Activated gamma-delta T cell treated with anti-CD3 and anti-CD28 coated beads, Interleukin-2, amount 50 U/mL, for 16 hours (primary cell): ENCODE measurements at places on chromosomes 2 and 18.

- DNase-seq = no peak
Measured at GRCh38 chr2:172089005-172089504, 3.7 kb downstream of the DLX1 start.

DNA sequence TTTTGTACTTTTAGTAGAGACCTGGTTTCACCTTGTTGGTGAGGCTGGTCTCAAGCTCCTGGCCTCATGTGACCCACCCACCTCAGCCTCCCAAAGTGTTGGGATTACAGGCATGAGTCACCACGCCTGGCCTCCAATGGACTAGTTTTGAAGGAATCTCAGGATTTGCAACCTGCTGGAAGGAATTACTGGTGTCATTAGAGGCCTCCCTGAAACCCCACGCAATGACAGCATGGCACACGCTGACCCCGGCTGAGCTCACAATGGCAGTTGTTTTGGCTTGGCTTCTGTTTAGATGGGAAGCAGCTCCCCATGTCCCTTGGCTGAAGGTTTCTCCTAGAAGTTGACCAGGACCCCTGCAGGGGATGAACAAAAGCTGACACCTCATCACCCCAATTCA, 23.1 kb upstream of the COPS8 start:
- DNase-seq = no peak

DNA sequence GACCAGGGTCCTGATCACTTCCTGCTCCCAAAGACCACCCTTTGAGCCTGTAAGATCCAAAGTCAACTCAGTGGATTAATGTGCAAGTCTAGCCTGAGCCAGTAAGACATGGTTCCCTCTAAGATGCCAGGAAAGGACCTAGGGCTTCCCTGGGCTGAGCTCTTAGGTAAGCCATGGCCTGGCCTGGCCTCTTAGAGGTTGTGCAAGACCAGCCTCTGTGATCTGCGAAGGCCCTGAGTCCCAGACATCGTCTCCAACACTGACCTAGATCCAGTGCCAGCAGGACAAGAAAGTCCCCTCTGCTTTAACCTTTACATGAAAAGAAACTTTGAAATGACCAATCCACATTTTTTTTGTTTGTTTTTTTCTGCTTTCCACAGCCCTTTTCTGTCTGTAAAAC, 73.6 kb upstream of the CYP1B1 start:
- no peak for DNase-seq

DNA sequence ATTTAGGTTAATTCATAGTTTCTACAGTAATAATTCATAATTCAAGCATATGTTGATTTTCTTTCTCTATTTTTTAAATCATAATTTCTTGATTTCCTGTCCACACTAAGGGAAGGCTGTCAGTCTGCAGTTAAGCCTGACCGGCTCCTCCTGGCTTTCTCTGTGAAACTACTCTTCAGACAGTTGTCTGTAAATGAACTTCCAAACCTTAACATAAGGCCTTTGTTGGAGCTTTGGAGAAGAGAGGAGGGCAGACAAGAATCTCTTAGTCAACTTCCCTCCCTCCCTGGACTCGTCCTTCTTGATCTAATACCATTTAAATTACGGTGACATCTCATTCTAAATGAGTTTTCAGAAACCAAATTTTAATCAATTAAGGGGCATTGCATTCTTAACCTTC, 404.1 kb upstream of the ST6GAL2 start:
- DNase-seq = no peak

GRCh38 chr2:206859330-206859739, 80.0 kb upstream of the CPO start:
- no peak for DNase-seq

GRCh38 chr18:36374262-36374661, 76.7 kb downstream of the FHOD3 start:
- no peak for DNase-seq

- DNase-seq = no peak
Measured at GRCh38 chr18:36561046-36561445, 263.5 kb downstream of the FHOD3 start.

DNA sequence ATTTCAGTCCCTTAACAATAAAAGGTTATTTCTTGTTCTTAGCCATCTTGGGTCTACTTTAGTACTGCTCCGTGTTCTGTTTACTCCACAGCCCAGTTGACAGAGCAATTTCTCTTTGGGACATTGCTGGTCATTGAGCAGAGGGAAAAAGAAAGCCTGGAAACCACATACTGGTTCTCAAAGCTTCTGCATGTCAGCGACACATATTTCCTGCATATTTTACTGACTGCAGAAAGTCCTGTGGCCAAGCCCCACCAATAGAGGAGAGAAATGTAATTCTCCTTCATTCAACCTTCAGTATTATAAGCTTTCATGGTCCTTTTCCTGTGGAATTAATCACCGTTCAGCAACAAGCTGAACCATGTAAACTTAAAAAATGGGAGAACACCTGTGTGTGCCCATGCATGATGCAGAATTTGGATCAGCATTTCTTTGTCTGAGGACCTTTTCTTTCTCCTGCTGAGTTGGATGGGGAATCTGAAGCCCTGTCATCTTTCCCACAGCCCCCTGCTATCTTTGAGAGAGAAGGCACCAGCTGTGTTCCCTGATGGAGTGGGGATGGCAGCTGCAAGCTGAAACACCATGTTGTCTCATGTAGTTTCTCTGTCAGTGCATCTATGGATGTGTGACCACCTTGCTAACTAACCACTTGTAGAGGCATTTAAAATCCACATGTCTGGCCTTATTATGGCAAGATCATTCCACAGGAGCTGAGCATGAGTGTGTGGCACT, 431.6 kb downstream of the MEIS1 start:
- DNase-seq = no peak
